ENCODE measurements at places on chromosomes 3 and 15.

DNA sequence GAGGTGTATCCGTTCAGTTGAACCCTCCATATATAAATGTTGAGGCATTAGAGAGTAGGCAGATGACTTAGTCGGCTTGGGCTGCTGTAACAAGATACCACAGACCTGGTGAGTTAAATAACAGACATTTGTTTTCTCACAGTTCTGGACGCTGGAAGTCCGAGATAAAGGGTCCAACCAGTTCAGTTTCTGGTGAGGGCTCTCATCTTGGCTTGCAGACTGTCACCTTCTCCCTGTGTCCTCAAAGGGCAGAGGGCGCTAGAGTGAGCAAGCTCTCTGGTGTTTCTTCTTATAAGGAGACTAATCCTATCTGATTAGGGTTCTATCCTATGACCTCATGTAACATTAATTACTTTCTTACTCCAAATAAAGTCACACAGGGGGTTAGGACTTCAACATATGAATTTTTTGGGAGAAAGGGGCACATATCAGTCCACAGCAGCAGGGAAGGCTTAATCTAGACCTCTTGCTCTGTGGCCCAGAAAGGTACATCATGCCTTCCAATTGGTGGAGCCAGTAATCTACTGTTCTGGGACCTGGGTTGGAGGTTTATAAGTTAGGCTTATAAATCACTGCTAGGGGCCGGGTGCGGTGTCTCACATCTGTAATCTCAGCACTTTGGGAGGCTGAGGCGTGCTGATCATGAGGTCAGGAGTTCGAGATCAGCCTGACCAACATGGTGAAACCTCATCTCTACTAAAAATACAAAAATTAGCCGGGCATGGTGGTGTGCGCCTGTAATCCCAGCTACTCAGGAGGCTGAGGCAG, 26.3 kb upstream of the SLC28A2 start:
- no peak for DNase-seq

DNA sequence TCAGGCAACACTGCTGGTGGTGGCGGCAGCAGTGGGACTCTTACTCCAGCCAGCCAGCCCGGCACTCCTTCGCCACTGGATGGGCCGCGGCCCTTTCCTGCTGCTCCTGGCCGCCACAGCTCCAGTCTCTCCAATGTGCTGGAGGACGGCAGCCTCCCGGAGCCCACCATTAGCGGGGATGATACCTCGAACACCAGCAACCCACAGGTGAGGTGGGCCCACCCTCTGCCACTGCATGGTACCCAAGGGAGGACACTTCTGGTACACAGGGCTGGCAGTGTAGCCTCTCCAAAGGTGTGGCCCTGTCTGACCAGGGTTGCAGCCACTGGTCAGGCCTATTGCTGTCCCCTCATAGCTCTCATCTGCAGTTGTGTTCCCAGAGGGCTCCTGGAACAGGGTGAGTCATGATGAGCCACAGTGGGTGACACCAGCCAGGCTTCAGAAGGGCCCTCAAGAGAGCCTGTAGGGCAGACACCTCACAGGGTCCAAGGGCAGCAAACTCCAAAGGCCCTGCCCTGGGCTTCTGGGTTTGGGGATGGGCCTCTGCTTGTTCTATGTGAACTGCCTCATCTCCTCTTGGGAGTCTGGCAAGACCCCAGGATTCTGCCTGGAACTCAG, 20.8 kb downstream of the NBEAL2 start:
- DNase-seq: no peak

DNA sequence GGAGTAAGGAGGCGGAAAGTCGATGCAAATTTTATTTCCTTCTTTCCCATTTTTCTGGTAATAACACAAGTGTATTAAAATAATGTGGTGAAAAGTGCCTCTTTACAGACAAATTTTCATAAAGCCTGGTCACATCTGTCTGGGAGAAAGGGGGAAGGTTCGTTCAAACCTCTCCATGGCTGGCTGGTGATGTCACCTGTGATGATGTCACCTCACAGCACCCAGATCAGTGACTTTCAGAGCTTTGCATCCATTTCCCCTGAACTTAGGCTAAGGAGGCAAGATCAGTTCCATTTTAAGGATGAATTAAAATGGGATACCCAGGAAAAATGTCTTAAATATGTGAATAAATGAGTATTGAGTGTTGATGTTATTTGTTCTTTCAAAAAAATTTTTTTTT, 34.1 kb downstream of the ATP10A start:
- DNase-seq: no peak

GRCh38 chr3:49421890-49422378, 339 bp downstream of the AMT start:
- DNase-seq: no peak

- DNase-seq: no peak
Measured at GRCh38 chr15:71596672-71597071, 213.7 kb upstream of the NR2E3 start.

- DNase-seq: no peak
Measured at GRCh38 chr3:47098910-47099309, 65.0 kb downstream of the SETD2 start.

DNA sequence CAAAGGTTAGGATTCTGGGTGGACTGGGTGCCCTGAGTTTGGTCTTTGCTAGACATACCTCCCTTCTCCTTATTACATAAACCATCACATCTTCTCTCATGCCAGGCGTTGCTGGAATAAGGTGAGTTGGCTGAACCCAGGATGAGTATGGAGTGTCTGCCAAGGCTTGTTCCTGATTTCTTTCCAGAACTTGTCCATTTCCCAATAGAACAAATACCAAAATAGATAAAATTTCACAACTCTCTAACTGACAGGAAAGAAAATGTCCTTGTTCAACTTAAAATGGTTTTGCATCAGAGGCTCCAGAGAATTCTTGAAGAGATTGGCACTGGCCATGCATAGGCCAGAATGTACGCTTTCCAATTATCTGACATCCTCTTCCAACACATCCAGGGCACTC, 291.9 kb downstream of the IGSF11 start:
- no peak for DNase-seq

GRCh38 chr3:167783781-167784180, 48.3 kb downstream of the SERPINI1 start:
- no peak for DNase-seq

- no peak for DNase-seq
Measured at GRCh38 chr3:2819571-2819970, 290.6 kb downstream of the IL5RA start.

Data from SHP77 (cell line).